ENCODE measurements at places on chromosomes 6 and 20.

GRCh38 chr20:21386111-21386510 is 11.2 kb downstream of the NKX2-4 start:
- no peak for DNase-seq

DNA sequence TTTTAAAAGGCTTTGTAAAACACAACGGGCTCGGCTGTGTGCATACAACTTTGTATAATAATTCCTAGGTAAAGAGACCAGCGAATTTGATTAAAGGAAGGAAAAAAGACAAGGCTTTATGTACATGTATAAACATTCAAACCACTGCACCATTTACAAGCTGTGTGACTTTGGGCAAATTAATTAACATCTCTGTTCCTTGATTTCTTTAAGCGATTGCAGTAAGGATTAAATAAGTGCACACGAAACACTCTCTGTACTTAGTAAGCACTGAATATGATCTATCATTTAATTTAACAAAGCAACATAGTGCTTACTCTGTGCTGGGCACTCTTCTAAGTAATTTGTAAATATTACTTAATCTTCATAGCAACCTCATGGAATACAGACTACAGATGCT is 19.5 kb upstream of the OCSTAMP start:
- DNase-seq = no peak

DNA sequence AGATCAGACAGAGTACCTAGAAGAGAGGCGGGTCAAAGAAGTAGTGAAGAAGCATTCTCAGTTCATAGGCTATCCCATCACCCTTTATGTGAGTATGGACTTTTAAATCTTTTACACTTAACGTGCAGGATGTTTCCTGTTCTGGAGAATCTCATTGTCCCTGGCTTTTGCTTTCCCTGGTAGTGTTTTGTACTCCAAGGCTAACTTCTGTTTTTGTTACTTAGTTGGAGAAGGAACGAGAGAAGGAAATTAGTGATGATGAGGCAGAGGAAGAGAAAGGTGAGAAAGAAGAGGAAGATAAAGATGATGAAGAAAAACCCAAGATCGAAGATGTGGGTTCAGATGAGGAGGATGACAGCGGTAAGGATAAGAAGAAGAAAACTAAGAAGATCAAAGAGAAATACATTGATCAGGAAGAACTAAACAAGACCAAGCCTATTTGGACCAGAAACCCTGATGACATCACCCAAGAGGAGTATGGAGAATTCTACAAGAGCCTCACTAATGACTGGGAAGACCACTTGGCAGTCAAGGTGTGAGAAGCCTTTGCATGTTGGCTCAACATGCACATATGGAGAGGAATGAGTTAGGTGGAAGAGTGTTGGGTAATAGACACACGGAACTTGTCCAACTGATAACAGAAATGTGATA is 3.3 kb downstream of the HSP90AB1 start:
- no peak for DNase-seq

DNA sequence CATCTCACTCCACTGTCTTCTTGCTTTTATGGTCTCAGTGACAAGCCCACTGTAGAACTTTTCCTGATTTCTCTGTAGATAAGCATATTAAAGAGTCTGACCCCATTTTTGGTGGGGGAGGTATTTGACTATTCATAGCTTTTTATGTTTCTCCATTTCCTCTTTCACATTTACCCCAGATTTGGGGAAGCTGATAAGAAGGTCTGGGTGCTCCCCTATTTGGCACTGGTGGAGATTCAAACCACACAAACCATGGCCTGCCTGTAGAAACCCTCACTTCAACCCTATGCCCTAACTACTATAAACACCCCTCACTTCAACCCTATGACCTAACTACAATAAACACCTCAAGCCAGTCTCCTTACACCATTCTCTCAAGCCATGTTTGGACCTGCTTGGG is 196.2 kb upstream of the SYNDIG1 start:
- no peak for DNase-seq
